Fibroblast of skin of back (primary cell): ENCODE measurements at places on chromosomes 7 and 10.

GRCh38 chr10:48274636-48275035 lies at the start of gene FRMPD2:
TSS of gene FRMPD2 (minus strand) at chr10:48274696. CDS start at chr10:48274567, 129 bp downstream.
- no peak for DNase-seq

DNA sequence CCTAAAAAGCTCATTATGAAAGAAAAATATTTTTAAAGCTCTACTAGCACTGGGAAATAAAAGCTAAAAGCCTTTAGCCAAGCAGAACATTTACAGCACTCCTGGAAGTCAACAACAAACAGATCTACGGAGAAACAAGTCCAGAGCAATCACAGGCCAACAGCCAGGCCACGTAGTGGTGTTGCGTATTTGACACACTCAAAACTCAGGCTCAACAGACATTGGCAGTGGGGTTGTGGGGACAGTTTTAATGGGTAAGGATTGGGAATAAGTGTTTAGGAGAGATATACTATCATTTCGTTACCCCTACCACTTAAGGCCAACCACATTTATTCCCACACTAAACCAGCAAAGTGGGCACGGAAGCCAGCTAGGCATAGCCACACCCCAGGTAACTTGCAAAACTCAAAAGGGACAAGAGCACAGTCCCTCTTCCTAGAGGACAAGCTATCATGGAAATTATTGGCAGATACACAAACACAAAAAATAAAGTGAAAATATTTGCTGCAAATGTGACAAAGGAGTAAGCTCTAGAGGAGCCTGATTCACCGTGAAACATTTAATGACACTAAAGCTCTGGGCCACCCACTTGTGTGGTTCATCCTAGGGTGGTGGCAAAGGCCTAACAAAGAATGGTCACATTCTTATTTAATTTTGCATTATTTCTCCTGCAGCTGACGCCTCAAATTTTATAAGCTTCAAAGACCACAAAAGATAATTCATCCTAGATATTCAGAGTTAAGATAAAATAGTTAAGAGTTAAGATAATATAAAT lies 498.2 kb downstream of the TNS3 start:
- DNase-seq = no peak

DNA sequence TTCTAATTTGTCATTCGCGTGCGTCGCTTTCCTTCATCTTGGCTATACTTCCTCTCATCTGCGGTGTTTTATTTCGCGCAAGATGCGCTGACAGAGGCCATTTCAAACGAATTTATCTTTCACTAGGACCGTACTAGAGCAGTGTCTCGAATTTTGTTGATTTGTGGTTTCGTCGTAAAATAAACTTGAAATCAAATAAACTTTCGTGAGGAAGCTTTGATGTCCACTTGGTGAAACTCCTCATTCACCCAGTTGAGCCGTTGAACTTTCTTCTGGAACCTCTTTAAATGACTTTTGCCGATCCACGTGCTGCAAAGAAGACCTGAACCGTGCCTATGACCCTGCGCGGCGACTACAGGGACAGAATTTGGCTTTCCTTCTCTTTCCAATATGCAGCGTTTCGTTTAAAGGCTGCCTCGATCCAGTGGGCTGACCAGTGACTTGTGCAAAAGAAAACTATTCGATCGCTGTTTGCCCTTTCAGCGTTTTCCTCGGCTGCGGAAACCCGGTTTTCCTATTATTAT lies 163.9 kb upstream of the PPP1R3A start:
- peak; percentile 12 for DNase-seq

DNA sequence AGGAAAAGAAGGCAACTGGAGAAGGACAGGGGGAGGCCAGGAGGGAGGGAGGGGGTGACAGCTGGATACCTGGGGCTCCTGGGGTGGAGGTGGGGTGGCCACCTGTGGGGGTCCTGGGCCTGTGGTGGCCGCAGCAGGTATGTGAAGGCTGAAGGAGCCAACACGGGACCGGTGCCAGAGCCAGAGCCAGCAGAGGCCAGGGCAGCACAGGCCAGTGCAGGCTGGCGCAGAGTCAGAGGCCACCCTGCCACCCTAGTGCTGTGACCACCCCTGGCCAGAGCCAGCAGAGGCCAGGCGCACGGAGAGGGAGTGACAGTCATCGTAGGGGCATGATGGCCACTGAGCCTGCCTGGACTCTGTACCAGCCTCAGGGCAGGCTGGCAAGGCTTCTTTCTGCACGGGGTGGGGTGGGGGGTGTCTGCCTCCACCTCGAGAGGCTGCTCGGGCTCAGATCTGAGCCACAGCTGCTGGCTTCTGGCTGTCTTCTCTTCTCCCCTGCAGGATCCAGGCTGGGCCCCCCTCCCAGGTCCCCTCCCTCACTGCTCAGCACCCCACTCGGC lies 28.8 kb downstream of the YKT6 start:
- no peak for DNase-seq

DNA sequence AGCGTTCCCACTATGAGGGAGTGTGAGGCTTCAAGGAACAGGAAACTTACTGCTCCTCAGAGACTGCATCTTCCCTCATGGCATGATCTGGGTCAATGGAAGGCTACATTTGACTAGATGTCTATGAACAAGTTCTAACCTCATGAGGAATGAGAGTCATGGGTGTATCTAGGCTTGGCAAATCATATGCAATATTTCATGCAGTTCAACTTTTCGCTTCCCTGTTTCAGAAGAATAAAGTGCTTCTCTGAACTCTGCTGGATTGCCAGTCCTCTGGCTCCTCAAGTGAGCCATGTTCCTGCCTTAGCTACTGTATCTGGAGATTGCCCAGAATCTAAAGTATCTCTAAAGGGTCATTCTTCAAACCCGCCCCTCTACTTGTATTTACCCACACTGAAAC lies 54.3 kb upstream of the SEMA3A start:
- DNase-seq = no peak

DNA sequence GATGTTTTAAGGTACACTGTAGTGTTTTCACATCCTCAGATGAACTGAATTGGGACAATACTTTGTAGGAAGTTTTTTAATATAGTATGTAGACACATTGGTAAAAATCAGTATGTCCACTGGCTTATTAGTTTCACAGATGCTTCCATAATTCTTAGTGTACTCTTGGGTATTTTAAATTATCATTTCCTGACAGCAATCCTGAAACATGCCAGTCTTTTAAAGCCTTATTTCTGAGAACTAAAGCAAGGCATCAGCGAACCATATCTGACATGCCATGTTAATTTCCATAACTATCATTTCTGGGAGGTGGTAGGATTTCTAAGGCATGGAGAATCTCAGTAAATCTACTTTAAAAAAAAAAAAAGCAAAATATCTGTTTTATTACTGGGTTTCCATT lies 266.4 kb downstream of the ADK start:
- DNase-seq = no peak

DNA sequence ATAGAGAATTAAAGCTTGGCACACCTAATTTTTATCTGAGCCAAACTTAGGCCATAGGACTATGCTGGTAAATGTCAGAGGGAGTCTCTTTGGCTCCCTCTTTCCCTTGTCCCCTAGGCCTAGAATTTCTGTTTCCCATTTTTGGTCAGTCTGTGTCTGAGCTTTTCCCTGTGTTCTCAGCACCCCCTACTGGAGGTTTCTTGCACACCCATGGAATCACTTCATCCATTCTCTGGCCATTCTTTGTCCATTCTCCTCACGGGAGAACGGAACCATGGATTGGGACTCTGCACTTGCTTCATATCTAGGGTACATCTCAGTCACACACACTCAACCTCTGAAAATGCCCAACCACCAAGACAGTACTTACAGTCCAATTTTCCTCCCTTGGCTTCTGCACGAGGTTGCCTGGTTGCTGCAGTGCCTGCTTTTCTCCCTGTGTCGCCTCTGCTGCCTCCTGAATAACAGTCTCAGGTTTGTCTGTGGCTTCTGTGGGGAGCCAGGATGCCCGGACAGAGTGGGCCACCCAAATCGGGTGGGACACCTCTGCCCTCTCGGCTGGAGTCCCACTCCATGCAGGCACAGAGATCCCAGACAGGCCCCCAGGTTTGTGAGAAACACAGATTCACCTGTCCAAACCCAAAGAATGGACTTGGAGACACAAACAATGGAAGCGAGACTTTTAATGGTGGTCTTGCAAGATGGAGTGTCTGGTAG lies 35.1 kb upstream of the DNAH11 start:
- peak; percentile 35 for DNase-seq

DNA sequence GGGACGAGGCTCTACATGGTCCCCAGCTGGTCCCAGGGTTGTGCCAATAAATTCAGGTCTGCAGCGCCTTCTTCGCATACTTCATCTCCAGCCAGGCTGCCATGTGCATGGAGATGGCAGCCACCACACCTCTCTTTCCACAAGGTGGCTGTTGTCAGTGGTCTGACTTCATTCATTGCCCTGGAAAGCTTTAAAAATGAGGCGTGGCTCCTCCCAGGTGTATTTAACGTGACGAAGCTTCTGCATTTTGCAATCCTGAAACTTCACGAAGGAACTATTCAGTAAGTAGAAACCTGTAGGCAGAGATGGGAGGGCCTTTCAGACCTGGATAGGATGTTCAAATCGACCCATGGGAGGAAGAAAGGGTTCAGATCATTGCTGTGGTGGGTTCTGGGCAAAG lies 53.7 kb downstream of the PFKFB3 start:
- DNase-seq = no peak

- DNase-seq = peak; percentile 11
Observed at GRCh38 chr10:14839305-14839695, 1.2 kb downstream of the HSPA14 start.

DNA sequence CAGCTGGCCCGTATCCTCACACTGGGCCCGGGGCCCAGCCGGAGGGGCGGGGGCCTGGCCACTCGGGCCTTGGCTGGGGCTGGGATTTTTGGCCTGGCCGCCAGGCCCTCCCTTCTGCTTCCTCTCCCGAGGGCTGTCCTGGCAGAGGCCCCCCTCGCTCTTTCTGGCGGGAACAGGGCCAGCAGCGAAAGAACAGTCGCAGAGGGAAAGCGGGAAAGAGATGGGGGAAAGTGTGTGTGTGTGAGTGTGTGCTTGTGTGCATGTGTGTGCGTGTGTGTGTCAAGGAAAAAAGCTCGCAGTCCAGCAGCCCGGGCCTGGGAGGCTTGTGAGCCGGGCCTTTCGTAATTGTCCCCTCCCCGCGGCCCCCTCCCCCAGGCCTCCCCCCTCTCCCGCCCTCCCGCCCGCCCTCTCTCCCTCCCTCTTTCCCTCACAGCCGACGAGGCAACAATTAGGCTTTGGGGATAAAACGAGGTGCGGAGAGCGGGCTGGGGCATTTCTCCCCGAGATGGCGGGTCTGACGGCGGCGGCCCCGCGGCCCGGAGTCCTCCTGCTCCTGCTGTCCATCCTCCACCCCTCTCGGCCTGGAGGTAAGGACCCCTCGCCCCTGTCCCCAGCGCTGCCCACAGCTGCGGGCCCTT lies at the start of gene ELN:
Gene ELN, plus strand, starts transcription at position 491 of the 638 bp plus-strand sequence. Its CDS starts 15 bp downstream, at position 506.
- DNase-seq = peak; percentile 64

- DNase-seq = no peak
Observed at GRCh38 chr10:129792141-129792540, 171.9 kb downstream of the EBF3 start.

DNA sequence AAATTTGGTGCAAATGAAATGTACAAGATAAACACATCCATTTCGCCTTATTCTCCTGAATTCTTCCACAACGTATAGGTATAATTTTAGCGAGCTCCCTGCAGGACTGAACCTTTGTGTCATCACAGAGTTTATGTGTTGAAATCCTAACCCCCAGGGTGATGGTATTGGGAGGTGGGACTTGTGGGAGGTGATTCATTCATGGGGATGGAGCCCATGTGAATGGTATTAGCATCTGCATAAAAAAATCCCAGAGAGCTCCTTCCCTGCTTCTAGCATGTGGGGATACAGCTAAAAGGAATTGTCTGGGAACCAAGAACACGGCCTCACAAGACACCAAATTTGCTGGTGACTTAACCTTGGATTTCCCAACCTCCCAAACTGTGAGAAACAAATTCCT lies 741.4 kb upstream of the VSTM2A start:
- DNase-seq = peak; percentile 1

- no peak for DNase-seq
Observed at GRCh38 chr10:35466170-35466569, 129.9 kb downstream of the CCNY start.

GRCh38 chr10:69464801-69465401 lies 13.6 kb downstream of the TSPAN15 start:
- no peak for DNase-seq

- no peak for DNase-seq
Observed at GRCh38 chr7:26499315-26499897, 207.7 kb downstream of the SNX10 start.

GRCh38 chr10:7915923-7916536 lies 97.7 kb downstream of the TAF3 start:
- peak; percentile 31 for DNase-seq

GRCh38 chr7:6026011-6026819 lies 5.0 kb upstream of the ANKRD61 start:
- DNase-seq = peak; percentile 31

DNA sequence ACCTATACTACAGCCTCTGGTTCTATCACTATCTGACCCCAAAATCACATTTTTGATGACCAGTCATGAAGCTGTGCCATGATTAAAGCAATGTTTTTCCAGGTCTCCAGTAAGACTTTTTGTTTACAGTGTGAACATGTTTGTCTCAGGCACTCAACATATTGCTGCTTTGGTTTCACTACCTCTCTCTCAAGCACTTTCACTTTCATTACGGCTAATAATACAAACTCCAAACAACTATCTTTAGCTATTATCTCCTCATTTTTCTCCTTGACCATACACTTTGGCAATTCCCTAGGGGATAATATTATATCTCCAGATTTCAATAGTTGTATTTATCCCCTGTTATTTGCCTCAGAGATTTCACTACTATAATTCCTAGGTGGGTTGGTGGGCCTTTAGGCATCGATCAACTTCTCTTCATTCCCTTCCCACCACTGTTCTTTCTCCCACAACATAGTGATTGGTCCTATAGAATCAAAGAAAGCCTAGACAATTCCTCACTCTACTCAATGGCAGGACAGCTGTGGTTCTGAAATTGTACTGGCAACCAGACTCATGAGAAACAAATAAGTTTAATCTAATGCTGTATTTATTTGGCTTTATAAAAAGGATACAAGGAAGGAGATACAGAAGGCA lies 261.4 kb upstream of the ZWINT start:
- no peak for DNase-seq

DNA sequence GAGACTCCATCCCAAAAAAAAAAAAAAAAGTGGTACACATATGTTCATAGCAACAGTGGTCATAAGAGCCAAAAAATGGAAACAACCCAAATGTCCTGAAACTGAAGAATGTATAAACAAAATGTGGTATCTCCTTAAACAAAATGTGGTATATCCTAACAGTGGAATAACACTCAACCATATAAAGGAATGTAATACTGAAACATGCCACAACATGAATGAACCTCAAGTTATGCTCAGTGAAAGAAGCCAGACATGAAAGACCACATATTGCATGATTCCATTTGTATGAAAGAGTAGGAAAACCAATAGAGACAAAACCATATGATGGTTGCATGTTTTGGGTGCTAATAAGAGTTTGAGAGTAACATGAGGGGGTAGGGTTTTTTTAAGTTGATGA lies 3.1 kb downstream of the GJC3 start:
- DNase-seq = no peak
